GM13976 (cell line): ENCODE measurements at places on chromosomes 16 and 17.
A peak's percentile ranks its signal among the peaks of the same experiment; 100 is the strongest.

- DNase-seq, result no peak
Measured at GRCh38 chr16:15811481-15812400, 45.1 kb downstream of the MYH11 start.

DNA sequence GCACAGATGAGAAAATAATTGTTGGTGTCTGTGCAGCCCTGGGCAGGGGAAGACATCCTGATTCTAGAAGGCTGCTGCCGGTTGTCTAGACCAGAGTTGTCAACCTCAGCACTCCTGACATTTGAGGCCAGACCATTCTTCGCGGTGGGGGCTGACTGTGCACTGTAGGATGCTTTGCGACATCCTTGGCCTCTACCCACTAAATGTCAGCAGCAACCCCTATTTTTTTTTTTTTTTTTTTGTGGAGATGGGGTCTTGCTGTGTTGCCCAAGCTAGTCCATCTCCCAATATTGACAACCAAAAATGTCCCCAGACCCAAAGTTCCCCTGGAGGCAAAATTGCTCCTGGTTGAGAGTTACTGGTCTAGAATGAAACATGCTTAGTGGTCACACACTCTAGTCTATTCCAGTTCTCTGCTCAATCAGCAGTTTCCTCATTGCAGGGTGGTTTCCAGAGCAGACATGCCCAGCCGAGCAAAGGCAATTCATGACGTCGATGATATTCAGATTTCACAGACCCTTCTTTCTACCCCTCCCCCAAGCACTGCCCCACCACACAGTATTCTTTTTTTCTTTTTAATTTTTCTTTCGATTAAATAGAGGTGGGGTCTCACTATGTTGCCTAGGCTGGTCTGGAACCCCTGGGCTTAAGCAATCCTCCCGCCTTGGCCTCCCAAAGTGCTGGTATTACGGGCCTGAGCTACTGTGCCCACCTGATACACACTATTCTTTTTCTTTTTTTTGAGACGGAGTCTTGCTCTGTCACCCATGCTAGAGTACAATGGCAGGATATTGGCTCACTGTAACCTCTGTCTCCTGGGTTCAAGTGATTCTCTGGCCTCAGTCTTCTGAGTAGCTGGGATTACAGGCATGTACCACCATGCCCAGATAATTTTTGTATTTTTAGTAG is 9.0 kb downstream of the C17orf99 start:
- peak; percentile 80 for DNase-seq

DNA sequence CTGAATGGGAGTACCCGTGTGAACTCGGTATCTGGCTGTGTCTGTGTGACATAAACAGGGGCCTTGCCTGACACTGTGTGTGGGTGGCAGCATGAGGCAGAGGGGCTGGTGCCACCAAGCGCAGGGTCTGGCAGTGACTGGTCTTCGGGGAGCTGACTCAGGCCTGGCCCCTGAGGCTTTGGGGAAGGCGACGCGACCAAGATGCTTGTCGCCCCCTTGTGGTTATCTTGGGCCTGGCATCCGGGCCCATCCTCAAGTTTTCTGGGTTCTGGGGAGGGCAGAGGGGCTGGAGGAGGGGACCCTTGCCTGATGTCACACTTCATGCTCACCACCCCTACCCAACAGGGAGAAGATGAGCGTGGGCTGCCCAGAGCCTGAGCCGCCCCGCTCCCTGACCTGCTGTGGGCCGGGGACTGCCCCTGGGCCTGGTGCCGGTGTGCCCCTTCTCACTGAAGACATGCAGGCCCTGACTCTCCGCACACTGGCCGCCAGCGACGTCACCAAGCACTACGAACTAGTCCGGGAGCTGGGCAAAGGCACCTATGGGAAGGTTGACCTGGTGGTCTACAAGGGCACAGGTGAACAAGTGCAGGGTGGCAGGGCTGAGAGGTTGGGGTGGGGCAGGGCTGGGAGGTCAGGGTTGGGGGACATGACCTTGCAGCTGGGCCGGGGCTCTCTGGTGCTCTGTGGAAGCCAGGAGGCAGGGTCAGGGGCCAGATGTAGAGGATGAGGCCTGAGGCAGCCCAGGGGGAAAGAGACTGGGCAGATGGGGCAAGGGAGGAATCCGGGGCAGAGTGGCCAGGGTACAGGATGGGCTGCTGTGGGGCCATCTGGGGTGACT is 24.9 kb downstream of the SBK1 start:
- peak; percentile 87 for DNase-seq

DNA sequence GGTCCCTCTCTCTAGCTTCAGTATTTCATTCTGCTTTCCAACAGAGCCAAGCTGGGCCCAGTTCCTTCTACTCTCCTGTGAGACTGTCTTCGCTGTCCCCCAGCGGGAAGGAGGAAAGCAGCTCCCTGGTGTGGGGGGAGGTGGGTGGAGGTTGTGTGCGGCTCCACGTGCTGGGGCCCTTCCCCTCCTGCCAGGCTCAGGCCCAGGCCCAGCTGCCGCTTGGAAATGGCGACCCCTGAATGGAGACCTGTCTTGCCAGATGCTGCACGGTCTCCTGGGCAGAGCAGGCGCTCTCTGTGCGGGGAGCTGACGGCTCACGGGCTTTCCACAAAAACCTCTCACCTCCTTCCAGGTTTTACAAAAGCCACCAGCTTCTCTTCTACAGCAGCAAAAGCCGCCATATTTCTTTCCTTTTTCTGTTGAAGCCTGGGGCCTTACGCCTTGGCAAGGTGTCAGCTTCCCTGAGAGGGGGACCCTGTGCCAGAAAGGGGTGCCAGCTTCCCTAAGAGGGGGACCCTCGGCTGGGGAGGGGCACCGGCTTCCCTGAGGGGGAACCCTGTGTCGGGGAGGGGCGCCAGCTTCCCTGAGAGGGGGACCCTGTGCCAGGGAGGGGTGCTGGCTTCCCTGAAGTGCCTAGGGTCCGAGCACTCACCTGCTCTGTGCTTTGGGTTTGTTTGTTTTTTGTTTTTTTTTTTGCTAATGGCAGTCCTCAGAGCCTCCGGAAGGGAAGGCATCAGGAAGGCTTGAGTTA is 47.5 kb downstream of the ZNF778 start:
- no peak for DNase-seq

DNA sequence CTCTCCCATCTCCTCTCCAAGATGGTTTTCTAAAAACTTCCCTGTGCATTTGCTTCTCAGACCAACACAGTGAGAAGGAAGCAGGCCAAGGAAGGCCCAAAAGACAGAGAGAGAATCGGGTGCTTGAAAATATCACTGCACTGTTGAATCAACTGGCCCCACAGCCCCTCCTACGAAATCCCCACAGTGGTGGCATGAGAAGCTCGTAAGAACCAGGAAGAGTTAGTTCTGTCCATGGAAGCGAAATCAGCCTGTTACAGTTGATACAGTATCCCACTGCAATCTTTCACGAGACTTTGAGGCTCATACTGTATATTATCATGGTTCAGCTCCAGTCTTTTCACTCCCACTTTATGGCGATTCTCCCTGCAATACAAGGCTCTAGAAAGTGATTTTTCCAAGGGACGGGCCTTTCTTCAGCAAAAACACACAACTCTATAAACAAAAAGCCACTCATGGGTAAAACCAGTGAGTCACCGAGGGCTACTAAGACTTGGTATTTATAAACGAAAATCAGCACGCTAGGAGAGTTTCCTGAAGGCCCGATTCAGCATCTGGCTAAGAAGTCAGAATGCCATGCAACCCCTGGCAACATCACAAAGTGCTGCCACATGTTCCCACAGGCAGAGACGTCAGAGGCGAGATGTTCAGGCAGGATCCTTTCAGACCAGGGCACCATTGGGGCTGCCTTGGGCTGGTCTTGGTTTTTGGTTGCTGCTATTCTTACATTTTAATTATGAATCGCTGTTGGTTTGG is 185.7 kb downstream of the IRX5 start:
- no peak for DNase-seq

DNA sequence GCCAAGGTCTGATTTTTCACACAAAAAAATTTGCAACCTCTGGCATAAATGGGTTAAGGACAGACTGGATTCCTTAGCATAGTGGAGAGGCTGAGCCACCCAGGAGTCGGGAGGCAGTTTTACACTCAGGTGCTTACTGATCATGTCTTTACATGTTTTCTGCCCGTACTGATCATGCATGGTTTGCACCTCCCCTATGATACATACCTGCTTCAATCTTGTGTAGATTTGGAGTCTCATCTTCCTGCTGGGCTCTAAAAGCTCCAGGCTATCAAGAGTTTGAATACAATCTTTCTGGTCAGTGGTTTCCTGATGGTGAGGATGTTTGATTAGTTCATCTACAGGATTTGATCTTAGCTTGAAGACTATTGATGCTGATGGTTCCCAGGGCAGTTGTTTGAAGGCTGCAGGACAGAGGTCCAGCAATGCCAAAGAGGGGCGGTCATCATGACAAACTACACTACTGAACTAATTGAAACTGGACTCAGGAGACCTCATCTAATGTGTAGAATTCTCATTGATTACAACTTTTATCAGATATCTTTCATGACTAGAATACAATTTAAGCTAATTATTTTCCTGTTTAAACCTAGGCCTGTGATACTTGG is 6.9 kb downstream of the C1QBP start:
- no peak for DNase-seq

DNA sequence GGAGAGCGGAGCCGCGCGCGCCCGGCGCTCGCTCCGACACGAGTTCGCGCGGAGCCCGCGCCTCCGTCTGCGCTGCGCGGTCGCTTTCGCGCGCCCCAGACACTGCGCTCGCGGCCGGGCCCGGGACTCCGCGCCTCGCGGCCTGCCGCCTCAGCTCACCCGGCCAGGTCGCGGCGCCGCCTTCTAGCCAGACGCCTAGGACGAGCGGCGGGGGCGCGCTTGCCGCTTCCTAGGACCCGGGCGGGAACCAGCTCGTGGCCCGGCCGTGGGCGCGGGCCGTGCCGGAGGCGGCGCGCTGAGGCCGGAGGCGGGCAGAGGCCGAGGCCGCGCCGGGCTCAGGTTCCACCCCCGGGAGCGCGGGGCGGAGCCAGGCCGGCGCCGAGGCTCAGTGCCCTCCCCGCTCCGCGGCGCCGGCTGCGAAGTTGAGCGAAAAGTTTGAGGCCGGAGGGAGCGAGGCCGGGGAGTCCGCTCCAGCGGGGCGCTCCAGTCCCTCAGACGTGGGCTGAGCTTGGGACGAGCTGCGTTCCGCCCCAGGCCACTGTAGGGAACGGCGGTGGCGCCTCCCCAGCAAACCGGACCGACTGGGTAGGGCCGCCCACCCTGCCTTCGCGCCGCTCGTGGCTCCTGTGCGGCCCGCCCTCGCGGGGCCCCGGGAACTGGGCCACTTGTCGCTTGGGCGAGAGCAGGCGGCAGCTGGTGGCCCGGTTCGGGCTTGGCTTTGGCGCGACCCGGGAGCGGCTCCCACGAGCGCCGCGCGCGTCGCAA is at the start of gene SPHK1:
SPHK1 (plus strand) TSS at position 388 of the 765 bp plus-strand sequence. CDS start 1,036 bp downstream, outside the sequence.
- DNase-seq, result peak; percentile 93
